ENCODE measurements at places on chromosomes 12 and 14.
A peak's percentile ranks its signal among the peaks of the same experiment; 100 is the strongest.

- DNase-seq: no peak
Measured at GRCh38 chr12:71243370-71243769, 85.6 kb upstream of the TSPAN8 start.

- no peak for DNase-seq
Measured at GRCh38 chr12:39105111-39105510, 199.7 kb upstream of the CPNE8 start.

GRCh38 chr12:114090211-114090610 is 124.1 kb upstream of the RBM19 start:
- DNase-seq: no peak

GRCh38 chr14:99862136-99862535 is 68.9 kb downstream of the EML1 start:
- DNase-seq: no peak

DNA sequence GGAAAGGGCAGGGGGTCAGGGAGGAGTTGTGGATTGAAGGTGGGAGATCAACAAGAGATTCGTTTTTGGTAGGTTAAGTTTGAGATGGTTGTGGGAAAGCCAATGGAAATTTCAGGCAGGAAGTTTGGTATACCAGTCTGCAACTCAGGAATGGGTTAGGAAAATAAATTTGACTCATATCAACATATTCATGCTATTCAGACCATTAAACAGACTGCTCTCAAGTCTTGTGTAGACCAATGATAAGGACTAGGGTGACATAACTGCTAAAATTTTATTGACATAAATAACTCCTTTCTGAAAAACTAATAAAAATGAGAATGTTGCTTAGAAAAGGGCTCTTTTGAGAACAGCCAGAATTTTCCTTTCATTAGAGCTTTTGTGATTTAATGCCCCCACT is 60.0 kb downstream of the PLEKHA5 start:
- DNase-seq: no peak

GRCh38 chr14:54818201-54819133 is 84.2 kb downstream of the GCH1 start:
- no peak for DNase-seq

DNA sequence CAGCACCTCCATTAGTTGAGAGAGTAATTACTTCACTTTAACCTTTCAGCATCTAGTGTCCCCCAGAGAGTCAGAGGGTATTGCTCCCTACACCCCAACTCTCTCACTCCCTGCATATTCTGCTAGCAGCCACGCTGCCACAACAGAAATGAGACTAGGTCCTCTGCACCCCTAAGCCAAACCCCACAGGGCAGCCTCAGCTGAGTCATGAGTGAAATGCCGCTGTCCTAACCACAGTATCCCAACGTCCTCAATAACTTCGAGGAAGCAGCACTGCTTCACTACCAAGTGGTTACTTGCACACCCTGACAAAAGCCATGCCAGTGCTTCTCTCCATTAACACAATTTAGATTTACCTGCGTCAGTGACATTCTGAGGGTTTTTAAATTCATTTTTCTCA is 6.9 kb upstream of the LYZ start:
- no peak for DNase-seq

- DNase-seq: no peak
Measured at GRCh38 chr12:132178801-132179401, 34.6 kb downstream of the NOC4L start.

- DNase-seq: no peak
Measured at GRCh38 chr14:27672047-27672446, 1074.2 kb upstream of the NOVA1 start.

GRCh38 chr14:104217486-104218360 is 79.3 kb downstream of the KIF26A start:
- no peak for DNase-seq

GRCh38 chr14:81272317-81272716 is 51.6 kb upstream of the GTF2A1 start:
- no peak for DNase-seq

DNA sequence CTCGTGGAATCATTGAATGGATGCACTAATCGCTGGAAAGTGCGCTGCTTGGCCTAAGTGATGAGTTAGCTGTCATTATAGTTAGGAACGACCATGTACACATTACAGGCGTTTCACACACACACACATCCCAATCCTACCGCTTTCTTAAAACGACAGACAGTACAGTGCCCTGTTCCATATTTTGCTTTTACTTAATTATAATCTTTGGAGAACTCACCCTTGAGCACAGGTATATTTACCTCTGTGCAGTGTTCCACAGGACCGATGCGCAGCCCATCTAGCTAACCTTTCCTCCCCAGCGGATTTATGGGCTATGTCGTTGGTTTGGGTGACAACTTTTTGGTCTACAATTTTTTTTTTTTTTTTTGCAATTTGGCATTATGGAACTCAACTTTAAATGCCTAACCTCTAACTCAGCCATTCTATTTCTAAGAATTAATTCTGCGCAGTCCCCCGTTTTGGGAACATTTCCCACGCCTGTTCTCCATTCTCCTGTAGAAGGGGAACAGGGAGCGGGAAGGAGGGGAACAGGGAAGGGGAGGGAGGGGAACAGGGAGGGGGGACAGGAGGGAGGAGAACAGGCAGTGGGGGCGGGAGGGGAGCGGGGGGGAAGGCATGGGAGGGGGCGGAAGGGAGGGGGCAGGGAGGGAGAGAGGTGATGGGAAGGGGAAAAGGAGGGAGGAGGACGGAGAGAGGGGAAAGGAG is 663 bp upstream of the ULK1 start:
- DNase-seq: no peak

DNA sequence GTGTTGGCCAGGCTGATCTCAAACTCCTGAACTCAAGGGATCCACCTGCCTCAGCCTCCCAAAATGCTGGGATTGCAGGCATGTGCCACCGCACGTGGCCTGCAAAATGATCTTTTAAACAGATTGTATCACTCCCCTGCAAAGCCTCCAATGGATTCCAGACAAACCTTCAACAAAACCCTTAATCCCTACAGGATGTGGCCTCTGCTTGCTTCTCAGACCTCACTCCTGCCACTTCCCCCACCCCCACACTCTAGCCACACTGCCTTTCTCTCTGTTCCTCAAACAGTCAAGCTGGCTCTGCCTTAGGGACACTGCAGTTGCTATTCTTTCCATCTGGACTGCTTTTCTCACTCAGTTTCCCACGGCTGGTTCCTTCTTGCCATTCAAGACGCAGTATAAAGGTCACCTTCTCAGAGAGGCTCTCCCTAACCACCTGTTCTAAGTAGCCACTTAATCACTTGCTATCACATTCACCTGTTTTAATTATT is 47.3 kb upstream of the TMED10 start:
- DNase-seq: no peak

- no peak for DNase-seq
Measured at GRCh38 chr14:72844524-72844923, 49.4 kb downstream of the DPF3 start.

DNA sequence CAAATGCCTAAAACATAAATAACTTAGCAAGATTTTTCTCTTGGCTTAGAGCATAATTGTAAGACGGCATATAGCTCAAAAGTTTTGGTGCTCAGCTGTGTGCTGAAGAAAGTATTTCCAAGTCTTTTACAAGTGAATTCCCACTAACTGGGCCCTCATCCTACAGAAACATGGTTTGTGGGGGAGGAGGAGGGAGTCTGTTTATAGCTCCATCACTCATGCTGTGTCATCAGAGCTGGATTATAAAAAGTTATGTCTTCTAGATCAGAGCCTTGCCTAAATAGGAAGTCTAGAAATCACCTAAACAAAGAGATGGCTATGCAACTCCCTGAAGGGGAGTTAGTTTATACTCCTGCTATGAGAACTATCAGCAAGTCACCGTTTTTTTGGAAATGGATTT is 65.9 kb upstream of the OTOGL start:
- DNase-seq: no peak

DNA sequence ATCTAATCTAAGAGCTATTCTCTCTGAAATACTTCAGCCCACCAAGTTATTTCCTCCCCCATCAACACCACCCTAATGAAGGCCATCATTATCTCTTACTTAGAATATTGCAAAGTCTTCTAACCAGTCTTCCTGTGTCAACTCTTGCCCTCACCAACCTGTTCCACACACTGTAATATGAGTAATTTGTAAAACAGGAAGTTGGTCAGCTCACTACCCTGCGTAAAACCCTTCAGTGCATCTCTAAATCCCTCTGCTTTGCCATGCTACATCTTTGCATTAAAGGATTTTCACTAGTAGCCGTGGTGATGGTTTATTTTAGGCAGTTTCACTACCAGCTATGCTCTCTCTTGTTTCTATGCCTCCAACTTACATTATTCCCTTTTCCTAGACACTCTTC is 70.0 kb downstream of the KIF21A start:
- DNase-seq: no peak

DNA sequence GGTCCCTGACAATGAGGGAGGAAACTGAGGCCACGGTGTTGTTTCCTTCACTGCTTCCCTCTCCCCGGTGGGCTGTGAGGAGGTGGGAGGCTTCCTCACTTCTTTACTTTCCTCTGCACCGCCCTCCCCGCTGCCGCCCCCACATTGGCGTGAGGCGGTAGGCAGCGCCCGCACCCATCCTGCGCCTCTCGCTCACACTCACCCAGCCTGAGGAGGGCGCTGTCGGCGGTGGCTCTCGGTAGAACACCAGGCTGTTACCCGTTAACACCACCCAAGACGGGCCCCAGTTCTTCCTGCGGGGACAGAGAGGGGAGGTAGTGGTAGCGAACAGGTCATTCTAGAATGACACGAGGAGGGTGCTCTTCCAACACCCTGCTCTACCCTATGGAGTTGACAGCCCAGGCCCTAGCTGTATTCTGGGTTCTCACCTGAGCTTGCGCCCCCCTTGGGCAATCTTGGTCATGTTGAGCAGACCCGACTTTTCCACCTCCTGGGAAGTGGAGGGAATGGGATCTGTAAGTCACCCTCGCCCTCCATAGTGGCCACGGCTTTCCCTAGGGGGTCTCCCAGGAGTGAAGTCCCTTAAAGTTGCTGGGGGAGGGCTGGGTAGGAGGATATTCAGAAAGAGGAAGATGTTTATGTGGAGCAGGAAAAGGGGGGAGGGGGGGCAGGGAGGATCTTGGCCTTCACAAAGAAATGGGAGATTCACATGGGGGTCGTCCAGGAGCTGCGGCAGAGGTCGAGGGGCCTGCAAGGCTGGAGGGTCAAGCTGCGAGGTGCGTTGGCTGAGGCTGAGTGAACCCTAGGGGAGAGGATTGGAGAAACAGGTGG is 3.3 kb downstream of the ARHGAP9 start:
- DNase-seq: peak; percentile 76

DNA sequence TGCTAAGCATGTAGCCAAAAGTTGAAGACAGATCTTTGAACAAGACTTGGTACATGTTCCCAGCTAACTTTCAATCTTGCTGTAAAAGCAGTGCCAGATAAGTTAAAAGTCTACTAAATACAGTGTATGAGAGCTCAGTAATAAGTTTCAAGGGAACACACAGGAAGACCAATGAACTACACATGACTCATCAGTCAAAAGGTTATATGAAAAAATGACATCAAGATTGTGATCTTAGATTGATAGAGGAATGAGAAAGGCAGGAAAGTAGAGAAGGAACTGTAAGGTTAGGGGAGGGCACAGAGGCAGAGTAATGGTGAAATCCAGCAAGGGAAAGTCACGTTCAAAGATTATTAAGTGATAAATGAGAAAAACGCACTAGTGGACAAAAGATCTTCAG is 249.9 kb upstream of the FLRT2 start:
- no peak for DNase-seq

DNA sequence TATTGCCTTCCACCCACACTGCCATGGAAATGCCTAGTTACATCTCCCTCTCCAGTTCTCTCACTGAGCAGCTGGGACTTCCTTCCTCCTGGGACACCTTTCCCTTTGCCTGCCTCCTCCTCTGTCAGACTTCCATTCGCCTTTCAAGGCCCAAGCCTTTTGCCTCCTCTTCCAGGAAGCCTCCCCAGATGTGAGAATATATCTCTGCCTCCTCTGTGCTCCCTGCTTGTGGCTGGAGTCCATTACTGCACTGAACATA is 3.1 kb downstream of the IFI27L2 start:
- DNase-seq: no peak

DNA sequence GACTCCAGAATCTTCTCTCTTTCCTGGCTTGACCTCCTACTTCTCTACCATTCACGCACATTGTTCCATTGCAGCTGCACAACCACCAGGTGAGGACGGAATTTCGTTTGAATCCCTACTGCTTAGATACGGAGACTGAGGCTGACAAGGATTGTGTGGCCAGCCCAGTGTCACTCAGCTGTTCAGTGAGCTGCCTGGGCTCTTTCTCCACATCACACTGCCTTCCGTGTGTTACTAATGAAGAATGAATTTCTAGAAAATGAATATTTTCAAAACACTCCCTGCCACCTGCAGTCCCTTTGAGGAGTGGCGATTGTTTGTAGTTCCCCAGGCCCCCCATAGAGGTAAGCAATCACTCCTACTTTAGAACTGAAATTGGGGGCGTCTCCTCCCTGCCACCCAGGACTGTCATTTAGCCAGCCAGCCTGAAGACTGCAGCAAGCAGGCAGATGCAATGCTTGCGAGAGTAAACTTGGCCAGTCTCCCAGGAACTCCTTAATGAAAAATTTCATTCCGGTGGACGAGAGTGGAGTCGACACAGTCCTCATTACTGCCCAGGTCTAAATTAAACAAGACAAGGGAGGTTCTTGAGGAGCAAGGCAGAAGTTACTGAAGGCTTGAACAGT is 239.7 kb downstream of the SLC41A2 start:
- no peak for DNase-seq

- DNase-seq: no peak
Measured at GRCh38 chr12:94663702-94664101, 13.3 kb upstream of the TMCC3 start.

GRCh38 chr14:65465584-65465983 is 53.1 kb downstream of the FUT8 start:
- no peak for DNase-seq

DNA sequence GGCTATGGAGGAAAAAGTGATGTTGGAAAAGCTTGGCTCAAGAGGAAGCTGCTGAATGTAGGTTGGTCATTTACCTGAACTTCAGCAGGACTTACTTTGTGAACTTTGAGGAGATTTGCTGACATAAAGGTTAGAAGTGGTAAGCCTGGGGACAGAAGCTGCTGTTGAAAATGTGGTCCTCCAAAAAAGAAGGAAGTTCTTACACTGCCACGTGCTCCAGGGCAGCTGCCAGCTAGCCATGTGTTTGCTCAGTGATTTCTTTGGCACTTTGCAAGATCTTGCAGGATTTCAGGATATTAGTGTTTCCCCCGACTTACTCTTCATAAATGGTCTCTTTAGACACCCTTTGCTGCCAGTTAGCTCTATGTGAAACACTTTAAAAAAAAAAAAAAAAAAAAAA is 14.8 kb upstream of the DYRK2 start:
- DNase-seq: no peak

Measured in stimulated activated CD4-positive, alpha-beta T cell treated with anti-CD3 and anti-CD28 coated beads, Interleukin-12 subunit alpha, Interleukin-12 subunit beta, amount 100 ng/mL, for 48 hours (primary cell).